Stimulated activated CD8-positive, alpha-beta memory T cell treated with anti-CD3 and anti-CD28 coated beads, Interleukin-4, amount 100 ng/mL, for 4 hours (primary cell): ENCODE measurements at places on chromosomes 12 and 14.

DNA sequence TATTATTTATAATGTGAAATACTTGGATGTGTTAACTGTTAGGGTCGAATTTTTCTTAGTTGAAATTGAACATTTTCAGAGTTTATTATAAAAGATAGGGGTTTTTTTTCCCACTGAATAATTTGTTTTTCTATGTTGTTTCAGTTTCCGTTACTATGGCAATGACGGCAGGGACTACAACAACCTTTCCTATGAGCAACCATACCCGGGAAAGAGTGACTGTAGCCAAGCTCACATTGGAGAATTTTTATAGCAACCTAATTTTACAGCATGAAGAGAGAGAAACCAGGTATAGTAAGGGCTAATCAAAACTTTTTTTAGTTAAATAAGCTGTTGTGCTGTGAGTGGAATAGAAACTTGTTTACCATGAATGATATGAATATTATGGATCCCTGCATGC is 35.1 kb upstream of the BMAL2 start:
- no peak for DNase-seq

- no peak for DNase-seq
These were observed 2.1 kb upstream of the TMEM263 start for GRCh38 chr12:106953352-106954250.

GRCh38 chr14:89973234-89973823 is 17.6 kb downstream of the TDP1 start:
- no peak for DNase-seq

GRCh38 chr12:67107235-67107634 is 161.9 kb upstream of the CAND1 start:
- DNase-seq = no peak

DNA sequence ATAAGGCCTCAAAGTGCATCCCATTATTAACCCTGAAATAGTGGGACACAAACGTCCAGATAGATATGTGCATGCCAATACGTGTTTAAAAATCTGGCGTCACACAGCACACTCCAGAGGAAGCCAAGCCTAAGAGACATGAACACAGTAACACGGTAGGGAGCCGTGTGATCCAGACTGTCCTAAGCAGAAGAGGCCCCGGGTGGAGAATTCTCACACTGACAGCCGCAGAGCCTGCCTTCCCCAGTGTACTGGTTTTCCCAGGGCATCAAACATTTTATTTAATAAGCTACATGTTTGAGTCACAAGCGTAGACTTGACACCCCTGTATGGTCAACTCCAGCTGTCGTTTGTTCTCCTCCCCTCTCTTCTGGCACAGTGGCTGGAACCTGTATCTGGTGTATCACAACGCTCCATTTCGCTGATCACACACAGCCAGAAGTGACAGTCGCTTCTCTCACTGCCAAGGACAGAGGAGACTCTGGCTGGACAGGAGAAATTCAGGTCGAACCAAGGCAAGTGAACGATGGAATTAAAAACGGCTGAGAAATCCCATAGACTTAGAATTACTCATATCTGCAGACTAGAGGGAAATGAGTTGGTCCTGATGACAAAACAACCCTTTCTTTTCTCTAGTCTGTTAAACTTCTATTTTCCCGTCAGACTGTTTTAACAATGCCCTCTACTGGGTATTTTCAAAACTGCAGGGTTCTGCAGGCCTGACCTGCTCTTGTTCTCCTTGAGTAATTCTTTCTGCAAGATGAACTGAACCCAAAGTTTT is 359.9 kb downstream of the RGS6 start:
- DNase-seq = no peak

DNA sequence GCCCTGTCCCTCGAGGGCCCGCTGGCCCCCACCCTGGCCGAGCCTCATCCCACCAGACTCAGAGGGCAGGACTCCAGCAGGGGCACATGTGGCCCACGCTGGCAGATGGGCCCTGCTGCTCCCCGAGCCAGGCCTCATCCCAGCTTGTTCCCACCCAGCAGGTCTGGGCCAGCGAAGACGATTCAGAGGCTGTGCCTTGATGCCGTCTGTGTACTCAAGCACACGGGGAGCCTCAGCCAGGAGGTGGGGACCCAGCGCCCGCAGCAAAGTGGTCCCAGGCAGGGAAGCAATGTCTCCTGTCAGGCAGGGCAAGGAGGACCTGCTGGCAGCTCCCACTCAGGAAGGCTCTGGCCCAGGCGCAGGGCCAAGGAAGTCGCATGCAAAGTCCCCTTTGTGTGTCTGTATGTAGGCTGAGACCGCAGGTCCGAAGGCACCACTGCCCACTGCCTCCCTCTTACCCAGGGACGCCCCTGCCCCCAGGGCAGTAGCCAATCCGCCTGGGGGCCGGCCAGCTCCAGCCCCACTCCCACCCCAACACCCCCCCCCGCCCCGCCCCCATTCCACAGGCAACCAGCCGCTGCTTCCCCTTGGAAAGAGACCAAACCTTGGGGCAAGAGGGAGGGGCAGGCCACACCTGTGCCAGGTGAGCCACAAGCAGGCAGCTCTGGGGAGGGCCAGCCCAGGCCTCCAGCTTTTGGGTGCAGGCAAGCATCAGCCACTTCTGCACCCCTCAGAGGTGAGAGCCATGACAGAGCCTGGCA is 9.4 kb downstream of the DEGS2 start:
- DNase-seq = no peak
